ENCODE measurements at places on chromosomes 5 and 9.

GRCh38 chr9:37498457-37498856 lies 12.7 kb downstream of the POLR1E start:
- no peaks in the 10 kb centered on the region for H3K4me1 ChIP-seq
- no peak overlapping the region for H3K27ac ChIP-seq
- H3K27me3 ChIP-seq: no peaks in the 10 kb centered on the region
- peaks cover 89% of the 10 kb centered on the region for H3K36me3 ChIP-seq
- H3K4me3 ChIP-seq: no peak overlapping the region

- H3K36me3 ChIP-seq: no peaks in the 10 kb centered on the region
- H3K4me3 ChIP-seq: no peak overlapping the region
- H3K4me1 ChIP-seq: no peaks in the 10 kb centered on the region
- H3K27ac ChIP-seq: no peak overlapping the region
Measured at GRCh38 chr9:131308906-131309529, 19.5 kb downstream of the PLPP7 start.

- H3K27me3 ChIP-seq: no peaks in the 10 kb centered on the region
- H3K36me3 ChIP-seq: peaks cover 61% of the 10 kb centered on the region
- H3K4me3 ChIP-seq: no peak overlapping the region
- no peak for DNase-seq
- no peak overlapping the region for H3K27ac ChIP-seq
- H3K4me1 ChIP-seq: peaks cover 8% of the 10 kb centered on the region
Measured at GRCh38 chr9:120397453-120397852, 182.5 kb downstream of the CDK5RAP2 start.

GRCh38 chr9:94181408-94182181 lies 77.5 kb upstream of the ZNF169 start:
- DNase-seq: no peak
- peak overlapping the region; percentile 24 for H3K27ac ChIP-seq
- H3K4me1 ChIP-seq: peaks cover 36% of the 10 kb centered on the region
- no peaks in the 10 kb centered on the region for H3K27me3 ChIP-seq

- H3K36me3 ChIP-seq: no peaks in the 10 kb centered on the region
- no peaks in the 10 kb centered on the region for H3K27me3 ChIP-seq
- H3K27ac ChIP-seq: no peak overlapping the region
- H3K4me1 ChIP-seq: peaks cover 27% of the 10 kb centered on the region
- no peak overlapping the region for H3K4me3 ChIP-seq
- DNase-seq: no peak
Measured at GRCh38 chr5:143229426-143229895, 174.0 kb downstream of the NR3C1 start.

GRCh38 chr5:151195622-151196021 lies 28.3 kb downstream of the CCDC69 start:
- no peaks in the 10 kb centered on the region for H3K27me3 ChIP-seq
- H3K4me1 ChIP-seq: no peaks in the 10 kb centered on the region
- no peak overlapping the region for H3K4me3 ChIP-seq
- DNase-seq: no peak
- peaks cover 17% of the 10 kb centered on the region for H3K36me3 ChIP-seq

DNA sequence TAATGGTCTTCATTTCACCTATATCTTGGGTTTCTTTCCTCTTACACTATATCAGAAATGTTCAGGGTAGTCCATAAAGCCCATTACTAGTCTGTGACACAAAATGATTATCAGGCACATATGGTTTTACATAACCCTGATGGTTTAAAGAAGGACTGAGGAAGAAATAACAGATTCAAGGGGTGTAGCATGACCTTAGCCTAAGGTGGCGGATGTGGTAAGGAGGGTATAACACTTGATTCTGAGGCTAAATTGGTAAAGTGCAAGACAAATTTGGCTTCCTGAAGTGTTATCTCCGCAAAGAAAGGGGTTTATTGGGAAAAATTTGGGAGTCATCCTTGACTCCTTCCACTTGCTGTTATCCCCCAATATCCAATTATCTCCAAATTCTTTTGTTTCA lies 388.2 kb upstream of the RPS23 start:
- no peak overlapping the region for H3K4me3 ChIP-seq
- no peaks in the 10 kb centered on the region for H3K4me1 ChIP-seq
- no peak for DNase-seq
- H3K27me3 ChIP-seq: no peaks in the 10 kb centered on the region
- H3K36me3 ChIP-seq: no peaks in the 10 kb centered on the region

GRCh38 chr9:128724744-128725211 lies 851 bp upstream of the ZDHHC12 start:
- peaks cover 27% of the 10 kb centered on the region for H3K36me3 ChIP-seq
- H3K4me3 ChIP-seq: peak overlapping the region; percentile 80
- H3K27ac ChIP-seq: peak overlapping the region; percentile 91
- no peaks in the 10 kb centered on the region for H3K27me3 ChIP-seq
- peak; percentile 63 for DNase-seq
- H3K4me1 ChIP-seq: peaks cover 6% of the 10 kb centered on the region

- no peak for DNase-seq
- H3K27me3 ChIP-seq: no peaks in the 10 kb centered on the region
- no peaks in the 10 kb centered on the region for H3K4me1 ChIP-seq
- no peak overlapping the region for H3K27ac ChIP-seq
- H3K36me3 ChIP-seq: no peaks in the 10 kb centered on the region
- H3K4me3 ChIP-seq: no peak overlapping the region
Measured at GRCh38 chr9:70852711-70853240, 268.6 kb downstream of the TRPM3 start.

- H3K27ac ChIP-seq: no peak overlapping the region
- DNase-seq: no peak
- no peaks in the 10 kb centered on the region for H3K36me3 ChIP-seq
- H3K27me3 ChIP-seq: no peaks in the 10 kb centered on the region
Measured at GRCh38 chr5:125130591-125130990, 384.2 kb upstream of the ZNF608 start.

GRCh38 chr5:158026304-158027031 lies 167.5 kb upstream of the CLINT1 start:
- no peak for DNase-seq
- H3K4me1 ChIP-seq: no peaks in the 10 kb centered on the region
- H3K27me3 ChIP-seq: no peaks in the 10 kb centered on the region
- no peaks in the 10 kb centered on the region for H3K36me3 ChIP-seq

DNA sequence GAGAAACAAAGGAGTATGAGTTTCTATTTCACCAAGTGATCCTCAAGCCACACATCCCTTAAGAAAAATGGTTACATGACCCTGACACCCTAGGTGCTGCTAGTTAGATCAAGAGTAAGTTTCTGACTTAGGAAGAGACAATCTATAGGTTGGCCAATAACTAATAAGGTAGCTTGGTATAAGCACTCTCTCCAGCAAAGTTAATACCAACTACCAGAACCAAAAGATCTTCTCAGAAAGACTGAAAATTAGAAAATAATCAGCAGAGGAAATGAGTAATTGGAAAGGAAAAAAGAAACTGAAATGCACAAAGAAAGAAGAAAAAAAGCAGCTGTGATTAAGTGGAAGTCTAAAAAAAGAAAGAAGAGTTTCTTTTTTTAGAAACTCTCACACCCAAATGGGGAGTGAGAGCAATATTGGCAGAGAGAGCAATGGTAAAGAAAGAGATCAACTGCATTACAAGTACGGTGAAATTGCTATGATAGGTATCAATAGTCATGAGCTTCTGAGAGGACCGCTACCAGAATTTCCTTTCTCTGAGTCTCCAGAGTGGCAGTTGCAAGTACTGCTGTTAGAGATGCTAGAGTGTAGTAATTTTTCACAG lies 195.5 kb downstream of the TMEM167A start:
- no peaks in the 10 kb centered on the region for H3K4me1 ChIP-seq
- peaks cover 6% of the 10 kb centered on the region for H3K36me3 ChIP-seq
- H3K4me3 ChIP-seq: no peak overlapping the region
- H3K27ac ChIP-seq: no peak overlapping the region
- H3K27me3 ChIP-seq: no peaks in the 10 kb centered on the region
- DNase-seq: no peak

DNA sequence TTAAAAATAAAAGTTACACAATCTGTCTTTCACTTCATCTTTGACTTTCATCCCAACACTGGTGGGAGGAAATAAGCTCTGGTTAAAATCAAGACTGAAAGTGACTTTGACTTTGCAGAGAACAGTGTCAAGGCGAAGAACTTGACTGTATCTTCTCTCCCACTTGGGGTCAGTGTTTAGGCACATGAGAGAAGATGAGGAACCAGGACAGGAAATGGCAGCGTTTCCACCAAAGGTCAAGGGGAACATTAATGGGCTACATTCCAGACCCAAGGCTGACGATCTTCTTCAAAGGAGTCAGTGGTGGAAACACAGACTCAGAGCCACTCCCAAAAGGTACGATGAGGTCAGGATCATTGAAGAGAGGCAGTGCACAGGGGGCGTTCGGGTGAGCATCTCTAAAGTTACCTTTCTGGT lies 409.5 kb downstream of the ARHGEF28 start:
- no peaks in the 10 kb centered on the region for H3K36me3 ChIP-seq
- no peak overlapping the region for H3K4me3 ChIP-seq
- no peaks in the 10 kb centered on the region for H3K27me3 ChIP-seq
- H3K27ac ChIP-seq: no peak overlapping the region
- no peak for DNase-seq

DNA sequence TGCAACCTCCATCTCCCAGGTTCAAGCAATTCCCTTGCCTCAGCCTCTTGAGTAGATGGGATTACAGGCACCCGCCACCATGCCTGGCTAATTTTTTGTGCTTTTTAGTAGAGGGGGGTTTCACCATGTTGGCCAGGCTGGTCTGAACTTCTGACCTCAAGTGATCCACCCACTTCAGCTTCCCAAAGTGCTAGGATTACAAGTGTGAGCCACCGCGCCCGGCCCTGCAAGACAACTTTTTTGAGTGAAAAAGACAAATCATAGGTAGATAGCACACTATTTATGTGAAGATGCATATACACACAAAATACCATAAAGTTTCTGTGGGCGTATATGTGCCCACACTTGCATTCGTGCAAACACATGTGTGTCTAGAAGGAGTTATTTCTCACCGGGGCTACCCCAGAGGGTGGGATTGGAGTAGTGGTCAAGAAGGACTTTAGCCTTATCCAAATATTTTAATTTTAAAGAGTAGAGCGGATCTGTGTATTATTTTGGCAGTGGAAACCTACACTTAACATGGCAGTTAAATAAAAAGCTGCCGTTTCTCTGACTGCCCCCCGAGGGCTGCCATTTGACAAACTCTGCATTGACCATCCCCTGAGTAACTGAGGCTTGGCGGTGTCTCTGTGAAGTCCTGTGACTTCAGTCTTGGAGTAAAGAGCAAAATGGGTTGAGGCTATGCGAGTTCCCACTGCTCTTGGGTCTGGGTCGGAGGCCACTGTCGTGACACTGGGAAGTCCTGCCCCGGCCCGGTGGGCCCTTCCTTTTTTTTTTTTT lies 93.4 kb upstream of the PTCH1 start:
- no peaks in the 10 kb centered on the region for H3K36me3 ChIP-seq
- H3K27ac ChIP-seq: no peak overlapping the region
- no peak overlapping the region for H3K4me3 ChIP-seq
- no peaks in the 10 kb centered on the region for H3K27me3 ChIP-seq

DNA sequence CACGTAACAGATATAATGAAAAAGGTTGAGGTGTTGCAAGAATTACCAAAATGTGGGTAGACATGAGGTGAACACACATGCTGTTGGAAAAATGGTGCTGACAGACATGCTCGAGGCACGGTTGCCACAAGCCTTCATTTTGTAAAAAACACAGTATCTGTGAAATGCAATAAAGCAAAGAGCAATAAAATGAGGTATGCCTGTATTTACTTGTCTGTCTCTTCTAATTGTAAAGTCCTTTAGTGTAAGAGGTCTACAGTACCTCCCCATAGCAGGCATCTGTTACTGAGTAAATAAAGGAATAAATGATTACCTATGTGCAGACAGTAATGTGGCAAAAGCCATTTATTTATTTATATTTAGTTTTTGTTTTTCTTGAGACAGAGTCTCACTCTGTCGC lies 3.0 kb upstream of the CAST start:
- no peaks in the 10 kb centered on the region for H3K27me3 ChIP-seq
- no peak overlapping the region for H3K4me3 ChIP-seq

DNA sequence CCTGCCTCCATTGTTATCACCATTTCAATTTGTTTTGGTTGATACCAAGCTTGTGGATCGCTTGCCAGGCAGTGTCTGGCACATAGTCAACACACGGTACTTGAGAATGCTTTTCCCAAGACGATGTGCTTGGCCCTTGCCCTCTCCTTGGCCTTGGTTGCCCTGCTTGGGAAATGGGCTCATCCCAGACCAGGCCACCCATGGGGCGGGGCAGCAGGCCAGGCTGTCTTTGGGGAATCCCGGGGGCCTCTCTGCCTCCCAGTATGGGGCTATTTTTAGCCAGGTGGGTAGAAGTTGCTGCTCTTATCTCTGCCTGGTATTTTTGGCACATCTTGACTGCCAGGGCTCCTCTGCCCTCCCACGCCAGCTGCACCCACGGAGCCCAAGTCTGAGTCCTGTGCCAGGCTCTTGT lies 49.9 kb downstream of the LMX1B start:
- H3K27ac ChIP-seq: no peak overlapping the region
- peaks cover 43% of the 10 kb centered on the region for H3K4me1 ChIP-seq
- no peak overlapping the region for H3K4me3 ChIP-seq
- no peak for DNase-seq

GRCh38 chr9:106947106-106947900 lies 84.3 kb downstream of the ZNF462 start:
- no peak overlapping the region for H3K27ac ChIP-seq
- H3K4me3 ChIP-seq: no peak overlapping the region
- H3K36me3 ChIP-seq: no peaks in the 10 kb centered on the region
- no peaks in the 10 kb centered on the region for H3K4me1 ChIP-seq
- no peaks in the 10 kb centered on the region for H3K27me3 ChIP-seq

GRCh38 chr5:114174837-114175236 lies 187.0 kb upstream of the KCNN2 start:
- H3K27me3 ChIP-seq: no peaks in the 10 kb centered on the region
- no peaks in the 10 kb centered on the region for H3K4me1 ChIP-seq
- no peaks in the 10 kb centered on the region for H3K36me3 ChIP-seq
- no peak for DNase-seq
- no peak overlapping the region for H3K4me3 ChIP-seq

GRCh38 chr5:180090098-180090768 lies 18.7 kb upstream of the RNF130 start:
- no peaks in the 10 kb centered on the region for H3K36me3 ChIP-seq
- H3K27ac ChIP-seq: peak overlapping the region; percentile 65
- peak overlapping the region; percentile 47 for H3K4me3 ChIP-seq

DNA sequence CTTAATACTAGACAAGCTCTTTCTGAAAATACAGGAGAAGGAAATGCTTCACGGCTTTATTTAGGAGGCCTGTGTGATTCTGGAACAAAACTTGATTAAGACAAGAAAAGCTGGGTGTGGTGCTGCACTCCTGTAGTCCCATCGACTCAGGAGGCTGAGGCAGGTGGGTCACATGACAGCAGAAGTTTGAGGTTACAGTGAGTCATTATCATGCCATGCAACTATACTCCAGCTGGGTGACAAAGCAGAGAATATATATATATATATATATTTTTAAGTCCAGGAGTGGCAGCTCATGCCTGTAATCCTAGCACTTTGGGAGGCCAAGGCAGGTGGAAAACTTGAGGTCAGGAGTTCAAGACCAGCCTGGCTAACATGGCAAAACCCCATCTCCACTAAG lies 33.1 kb upstream of the SPIN1 start:
- no peak for DNase-seq
- no peaks in the 10 kb centered on the region for H3K4me1 ChIP-seq
- H3K36me3 ChIP-seq: no peaks in the 10 kb centered on the region
- no peak overlapping the region for H3K4me3 ChIP-seq
- H3K27ac ChIP-seq: no peak overlapping the region

Data from tibial artery (tissue), 4 donors.